ENCODE measurements at places on chromosomes 4 and X. TPM values are rescaled to one million over a fixed set of nuclear protein-coding genes. Genes with fewer than 3 reads are reported as not detected.

Gene XG
- total RNA-seq = not detected

Gene CXorf51B
- total RNA-seq = not detected

Gene CLGN
- total RNA-seq = 0.05 TPM

Gene PDCL2
- total RNA-seq = not detected

All from HT-29 (cell line).